ENCODE measurements at places on chromosomes 5 and 9. TPM values are rescaled to one million over a fixed set of nuclear protein-coding genes. Genes with fewer than 3 reads are reported as not detected.

DNA sequence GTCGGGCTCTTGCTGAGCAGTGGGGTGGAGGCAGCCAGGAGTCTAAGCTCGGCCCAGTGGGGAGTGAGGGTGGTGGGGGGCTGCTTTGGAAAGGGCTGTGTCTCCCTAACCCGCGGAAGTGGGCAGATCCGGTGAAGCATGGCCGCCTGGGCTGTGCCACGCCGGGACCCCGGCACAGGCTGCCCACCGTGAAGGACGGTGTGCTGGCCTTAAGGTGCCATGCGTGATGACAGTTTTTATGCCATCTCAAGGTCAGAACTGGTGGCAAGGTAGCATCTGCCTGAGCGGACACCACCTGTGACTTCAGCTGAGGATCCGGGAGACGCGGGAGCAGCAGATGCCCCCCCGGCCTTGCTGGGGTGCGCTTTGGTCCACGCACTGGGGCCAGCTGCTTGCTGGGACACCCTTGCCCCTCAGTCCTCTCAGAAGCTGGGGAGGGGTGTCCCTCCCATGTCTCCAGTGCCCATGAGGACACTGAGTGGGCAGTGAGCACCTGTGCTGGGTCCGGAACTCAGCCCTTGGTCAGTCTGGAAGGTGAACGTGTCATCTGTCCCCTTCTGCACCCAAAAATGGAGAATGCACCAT lies 53.9 kb downstream of the AHRR start:
- no peak for DNase-seq

DNA sequence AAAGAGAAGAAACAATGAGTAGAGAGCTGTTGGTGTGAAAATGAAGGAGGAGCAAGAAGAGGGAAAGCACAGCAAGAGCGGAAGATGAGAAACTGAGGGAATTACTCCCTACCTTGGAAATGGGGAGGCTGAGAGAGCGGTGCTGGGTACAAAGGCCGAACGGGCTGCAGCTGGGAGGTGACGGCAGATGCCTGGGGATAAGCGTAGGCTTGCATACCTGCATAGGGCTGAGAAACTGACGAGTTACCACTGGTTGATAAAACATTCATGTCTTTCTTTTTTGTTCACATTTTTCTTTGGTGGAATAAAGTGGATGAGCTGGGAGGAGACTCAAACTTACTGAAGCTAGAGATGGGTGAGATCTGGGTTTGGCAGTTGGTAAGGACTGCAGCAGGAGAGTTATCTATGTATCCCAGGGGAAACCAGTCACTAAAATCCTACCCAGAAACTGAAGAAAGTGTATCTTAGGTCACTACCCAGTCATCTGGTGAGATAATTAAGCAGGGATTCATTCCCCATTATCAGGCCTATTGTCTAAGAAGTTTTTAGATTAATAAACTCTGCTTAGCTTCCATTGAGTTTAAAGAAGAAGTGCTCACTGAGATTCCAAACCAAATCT lies 34.8 kb downstream of the FKBP15 start:
- no peak for DNase-seq

- DNase-seq, result no peak
Measured at GRCh38 chr5:113293975-113294310, 140.8 kb downstream of the TSSK1B start.

- no peak for DNase-seq
Measured at GRCh38 chr9:78288214-78288892, 8.6 kb upstream of the PSAT1 start.

DNA sequence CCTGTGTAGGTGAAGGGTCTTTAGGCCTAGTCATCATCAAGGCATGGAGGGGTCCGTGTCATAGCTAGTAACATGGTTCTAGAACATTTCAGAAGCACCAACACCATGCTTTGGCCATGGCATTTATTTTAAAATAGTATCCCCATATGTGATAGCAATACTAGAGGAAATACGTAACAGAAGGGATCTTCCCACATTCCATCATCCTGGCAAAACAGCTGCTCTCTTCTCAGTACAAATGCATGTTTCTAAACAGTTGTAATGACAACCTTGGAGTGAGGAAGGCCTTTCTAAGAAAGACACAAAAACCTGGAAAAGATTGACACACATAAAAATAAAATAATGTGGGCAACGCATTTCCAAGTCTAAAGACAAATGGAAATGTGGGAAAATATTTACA lies 97.6 kb downstream of the GADD45G start:
- DNase-seq, result no peak

GRCh38 chr9:134049236-134049635 lies 18.6 kb downstream of the BRD3 start:
- no peak for DNase-seq

DNA sequence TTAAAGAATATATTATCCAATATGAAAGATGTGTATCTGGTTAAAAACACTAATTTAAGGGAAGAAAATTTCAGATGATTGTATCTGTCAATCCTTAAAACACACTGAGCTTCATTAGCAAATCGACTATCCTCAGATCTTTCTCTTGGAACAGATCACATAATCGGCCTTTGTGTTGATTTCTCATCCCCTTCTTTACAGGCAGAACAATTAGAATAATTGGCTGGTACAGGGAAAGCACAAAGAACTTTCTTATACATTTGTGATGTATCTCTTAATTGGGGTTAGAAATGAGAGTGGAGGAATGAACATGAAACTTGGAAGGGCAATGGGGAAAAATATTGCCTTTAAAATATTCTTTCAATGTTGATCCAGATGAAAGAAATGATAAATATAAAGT lies 662.1 kb downstream of the TLE4 start:
- DNase-seq, result no peak

DNA sequence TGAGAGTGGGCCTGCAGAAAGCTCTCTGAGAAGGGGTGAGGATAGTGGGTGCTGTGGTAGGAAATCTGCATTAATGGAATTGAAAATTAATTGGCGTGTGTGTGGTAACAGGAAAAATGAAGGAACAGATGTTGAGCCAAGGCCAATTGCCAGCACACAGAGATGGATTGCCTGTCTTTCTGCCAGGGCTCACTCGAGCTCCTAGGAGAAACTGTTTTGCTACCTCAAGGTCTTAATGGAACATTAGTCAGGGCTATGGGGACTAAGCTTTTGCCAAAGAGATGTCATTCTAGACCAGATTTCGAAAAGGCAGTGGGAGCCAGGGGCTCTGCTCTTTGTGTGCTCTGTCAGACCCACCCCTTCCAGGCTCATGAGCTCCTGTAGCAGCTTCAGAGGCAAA lies 124.0 kb upstream of the EFNA5 start:
- no peak for DNase-seq

DNA sequence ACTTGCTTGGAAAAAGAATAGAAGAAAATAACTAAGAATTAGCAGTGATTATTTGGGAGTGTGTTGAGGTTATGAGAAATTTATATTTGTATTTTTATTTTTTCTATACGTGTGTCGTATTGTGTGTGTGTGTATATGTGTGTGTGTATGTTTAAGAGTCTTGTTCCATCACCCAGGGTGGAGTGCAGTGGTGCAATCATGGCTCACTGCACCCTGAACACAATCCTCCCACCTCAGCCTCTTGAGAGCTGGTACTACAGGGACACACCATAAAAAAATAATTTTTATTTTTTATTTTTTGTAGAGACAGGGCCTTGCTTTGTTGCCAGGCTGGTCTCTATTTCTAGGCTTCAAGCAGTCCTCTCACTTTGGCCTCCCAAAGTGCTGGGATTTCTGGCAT lies 643.8 kb downstream of the PDE4D start:
- DNase-seq, result no peak

DNA sequence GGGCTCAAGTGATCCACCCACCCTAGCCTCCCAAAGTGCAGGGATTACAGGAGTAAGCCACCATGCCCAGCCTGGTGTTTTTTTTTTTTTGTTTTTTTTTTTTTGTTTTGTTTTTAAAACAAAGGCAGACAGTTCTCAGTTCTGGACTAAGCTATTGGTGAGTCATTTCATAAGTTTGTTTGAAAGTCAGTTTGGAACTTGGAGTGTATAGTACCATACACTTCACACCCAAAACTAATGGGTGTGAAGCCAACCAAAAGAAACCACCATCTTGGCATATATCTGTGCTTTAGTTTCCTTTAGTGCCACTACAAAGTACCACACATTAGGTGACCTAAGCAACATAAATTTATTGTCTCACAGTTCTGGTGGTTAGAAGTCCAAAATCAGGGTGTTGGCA lies 13.4 kb downstream of the MAST4 start:
- DNase-seq, result no peak

- DNase-seq, result no peak
Measured at GRCh38 chr5:77943851-77944250, 167.7 kb upstream of the TBCA start.

- DNase-seq, result no peak
Measured at GRCh38 chr5:53917826-53918225, 357.4 kb downstream of the NDUFS4 start.

DNA sequence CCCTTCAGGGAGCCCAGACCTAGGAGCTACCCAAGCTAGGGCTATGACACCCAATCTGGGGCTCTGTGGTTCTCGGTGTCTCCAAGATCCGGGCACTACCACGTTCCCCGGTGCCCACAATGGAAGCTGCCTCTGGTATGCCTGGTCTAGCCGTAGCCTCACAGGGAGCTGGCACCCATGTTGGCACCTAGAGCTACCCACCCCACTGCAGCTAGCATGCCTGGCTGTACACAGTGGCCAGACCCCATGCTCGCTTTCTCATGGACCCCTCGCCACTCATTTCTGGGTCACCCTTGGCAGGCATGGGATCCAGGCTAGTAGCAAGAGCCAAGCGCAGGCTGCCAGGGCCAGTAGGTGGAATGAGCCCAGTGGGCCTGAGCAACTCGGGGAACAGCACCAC lies 109.0 kb downstream of the CYLC2 start:
- no peak for DNase-seq

DNA sequence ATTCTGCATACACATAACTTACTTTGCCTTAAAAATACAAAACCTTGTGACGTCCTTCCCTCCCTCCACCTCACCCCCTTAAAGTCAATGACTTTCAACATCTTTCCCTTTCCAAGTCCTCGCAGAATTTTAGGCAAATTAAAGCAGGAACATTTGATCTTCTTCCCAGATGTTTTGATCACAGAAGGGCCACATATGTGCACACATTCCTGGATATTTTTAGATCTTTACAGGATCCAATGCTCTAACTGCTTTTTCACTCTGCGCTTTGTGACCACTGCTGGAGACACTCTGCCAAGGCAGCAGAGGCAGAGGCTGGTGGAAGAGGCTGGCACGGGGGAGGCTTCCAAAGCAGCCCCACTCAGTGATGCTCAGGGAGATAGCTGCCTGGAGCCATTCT lies 130.7 kb downstream of the SEC61B start:
- no peak for DNase-seq

DNA sequence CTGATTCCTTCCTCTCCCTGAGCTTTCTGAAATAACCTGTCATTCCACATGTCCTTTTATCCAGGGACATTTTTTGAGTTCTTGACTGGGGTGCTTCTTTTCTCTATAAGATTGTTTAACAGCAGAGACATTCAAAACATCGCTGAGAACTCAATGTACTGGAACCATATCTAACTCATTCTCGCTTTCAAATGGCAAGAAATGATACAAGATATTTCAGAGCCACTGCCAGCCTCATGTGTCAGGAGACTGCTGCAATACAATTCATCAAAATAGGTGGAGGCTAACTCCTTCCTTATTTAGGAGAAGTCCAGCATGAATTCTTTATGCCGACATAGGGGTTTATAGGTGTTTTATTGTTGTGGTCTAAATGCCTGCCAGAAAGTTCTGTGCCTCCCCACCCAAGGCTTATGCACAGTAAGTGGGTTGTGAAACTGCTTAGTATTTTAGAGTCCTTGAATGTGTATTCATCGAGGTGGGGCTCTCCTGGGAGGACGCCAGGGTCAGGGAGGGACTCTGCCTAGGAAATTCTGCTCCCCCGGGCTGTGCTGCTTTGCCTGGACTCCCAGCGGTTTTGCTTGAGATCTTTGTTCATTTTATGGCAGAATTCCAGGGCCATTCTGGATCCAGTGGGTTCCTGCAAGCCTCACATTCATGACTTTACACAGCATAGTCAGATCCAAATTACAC lies 53.9 kb downstream of the ZNF474 start:
- peak; percentile 90 for DNase-seq

DNA sequence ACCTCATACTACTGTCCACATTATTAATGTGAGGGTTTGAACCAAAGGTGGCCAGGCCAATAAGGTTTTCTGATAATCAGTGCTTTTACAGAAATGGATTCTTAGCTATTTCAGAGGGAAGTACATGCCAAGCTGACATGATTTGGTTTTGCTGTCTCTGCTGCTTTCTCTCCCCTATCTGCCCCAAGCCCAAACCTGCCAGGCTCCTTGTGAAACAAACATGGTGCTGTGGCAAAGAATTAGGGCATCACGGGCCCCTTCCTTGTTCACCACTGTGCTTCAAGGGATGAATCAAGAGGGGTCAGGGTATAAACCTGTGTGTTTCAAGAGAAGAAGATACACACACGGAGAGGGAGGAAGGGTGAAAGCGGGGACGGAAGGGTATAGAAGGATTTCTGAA lies 41.3 kb upstream of the SMU1 start:
- no peak for DNase-seq

- no peak for DNase-seq
Measured at GRCh38 chr5:136642976-136643375, 277.6 kb upstream of the TRPC7 start.

GRCh38 chr5:33300209-33300742 lies 140.5 kb upstream of the TARS1 start:
- no peak for DNase-seq

GRCh38 chr5:157842787-157843186 lies 16.2 kb downstream of the CLINT1 start:
- no peak for DNase-seq

GRCh38 chr5:181198905-181199519 lies 6.0 kb downstream of the TRIM7 start:
- no peak for DNase-seq

DNA sequence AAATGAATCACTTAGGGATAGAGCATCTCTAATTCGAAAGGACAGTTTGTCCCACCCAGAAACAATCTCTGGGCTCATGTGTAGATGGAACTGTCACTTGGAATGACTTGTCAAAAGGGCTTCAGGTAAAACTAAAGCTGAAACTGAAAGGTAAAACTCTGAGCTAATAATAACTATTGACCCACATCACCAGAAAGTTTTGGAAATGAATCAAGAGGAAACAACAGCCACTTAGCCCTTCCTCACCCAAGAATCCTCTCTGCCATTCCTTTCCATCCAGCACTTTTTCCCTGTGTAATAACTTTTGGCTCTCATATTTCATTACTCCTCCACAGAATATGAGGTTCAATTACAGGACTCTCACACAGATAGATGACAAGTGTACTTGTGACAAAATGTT lies 14.0 kb upstream of the GLRX start:
- DNase-seq, result no peak

GRCh38 chr9:136399176-136400037 lies 563 bp downstream of the SNAPC4 start:
- no peak for DNase-seq

GRCh38 chr5:11426442-11426841 lies 477.8 kb downstream of the CTNND2 start:
- no peak for DNase-seq

GHR gene
- 0.40 TPM for total RNA-seq

OBP2B gene
- not detected for total RNA-seq

STPG3 gene
- not detected for total RNA-seq

GBGT1 gene
- 10.1 TPM for total RNA-seq

SHISAL2B gene
- total RNA-seq, result not detected

EEIG1 gene
- 90.2 TPM for total RNA-seq

TMEM252 gene
- 0.48 TPM for total RNA-seq

TCF7 gene
- total RNA-seq, result 0.60 TPM

AK8 gene
- total RNA-seq, result 1.3 TPM

PCSK1 gene
- total RNA-seq, result 1.6 TPM

PCDHB6 gene
- not detected for total RNA-seq

F2R gene
- total RNA-seq, result 0.75 TPM

OTP gene
- not detected for total RNA-seq

NUTM2G gene
- total RNA-seq, result not detected

FOXD4 gene
- total RNA-seq, result 0.27 TPM

TMEFF1 gene
- not detected for total RNA-seq

C9orf57 gene
- total RNA-seq, result not detected

ANKDD1B gene
- 20.6 TPM for total RNA-seq

PCDHB14 gene
- total RNA-seq, result 1.4 TPM

Measured in transverse colon (tissue), 4 donors.